ENCODE measurements at places on chromosomes 13 and 19.
A peak's percentile ranks its signal among the peaks of the same experiment; 100 is the strongest.

DNA sequence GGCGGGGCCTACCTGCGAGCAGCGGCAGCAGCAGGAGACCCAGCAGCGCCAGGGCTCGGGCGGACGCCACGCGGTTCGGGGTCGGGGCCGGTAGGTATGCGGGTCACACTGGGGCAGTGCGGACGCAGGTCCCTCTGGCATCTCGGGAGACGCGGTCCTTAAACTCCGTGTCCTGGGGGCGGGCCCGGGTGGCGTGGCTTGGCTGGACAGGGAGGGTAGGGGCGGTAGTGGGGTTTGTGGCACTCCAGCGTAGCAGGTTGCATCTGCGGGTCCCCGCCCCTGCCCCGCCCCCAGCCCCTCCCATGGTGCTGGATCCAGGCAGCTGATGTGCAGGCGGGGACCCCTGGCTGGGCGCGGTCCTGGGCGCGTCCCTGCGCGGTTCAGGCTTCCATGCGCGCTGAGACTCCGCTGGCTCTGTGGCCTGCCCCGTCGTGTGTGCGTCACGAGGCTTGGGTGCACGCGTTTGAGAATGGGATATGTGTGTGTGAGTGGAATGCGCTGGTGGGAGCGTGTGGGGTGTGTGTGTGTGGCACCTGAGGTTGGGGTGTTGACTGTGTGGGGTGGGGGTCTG lies 96.1 kb downstream of the WTIP start:
- DNase-seq, result no peak

DNA sequence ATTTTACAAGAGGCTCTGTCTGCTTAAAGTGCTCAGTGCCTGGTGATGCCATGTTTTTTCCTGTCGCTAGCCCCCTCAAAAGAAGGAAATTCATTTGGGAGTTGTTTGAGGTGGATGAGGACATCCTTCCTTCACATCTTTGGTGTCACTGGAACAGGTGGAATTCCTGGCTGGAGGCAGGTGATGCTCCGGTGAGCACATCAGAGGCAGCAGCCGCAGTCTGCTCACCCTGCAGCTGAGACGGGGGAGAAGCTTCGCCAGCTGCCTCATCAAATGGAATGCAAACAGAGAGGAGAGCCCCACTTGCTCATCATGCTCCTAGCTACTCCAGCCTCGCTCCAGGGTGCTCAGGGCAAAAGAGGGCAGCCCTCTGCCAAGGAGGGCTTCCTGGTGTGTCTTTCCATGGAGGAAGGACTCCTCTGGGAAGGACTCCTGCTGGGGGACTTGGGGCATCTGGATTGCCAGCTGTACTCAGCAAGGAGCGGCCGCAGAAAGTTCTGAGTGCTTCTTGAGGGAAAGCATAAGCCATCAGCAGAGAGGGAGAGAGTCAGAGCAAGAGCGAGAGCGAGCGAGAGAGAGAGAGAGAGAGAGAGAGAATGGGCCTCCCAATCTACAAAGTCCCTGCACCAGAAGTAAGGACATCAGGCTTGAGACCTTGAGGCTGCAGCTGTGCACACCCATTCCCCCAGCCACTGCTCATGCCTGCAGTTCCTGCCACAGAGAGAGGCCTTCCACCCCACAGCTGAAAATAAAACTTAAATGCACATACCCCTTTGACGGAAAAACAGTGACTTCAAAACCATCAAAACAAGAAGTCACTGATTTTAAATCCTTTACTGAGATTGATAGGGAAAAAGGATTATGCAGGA lies 74.3 kb upstream of the UBL3 start:
- DNase-seq, result peak; percentile 75

GRCh38 chr13:110236831-110237261 lies 70.1 kb downstream of the COL4A1 start:
- no peak for DNase-seq

GRCh38 chr19:53671663-53672062 lies 39.9 kb downstream of the DPRX start:
- no peak for DNase-seq

DNA sequence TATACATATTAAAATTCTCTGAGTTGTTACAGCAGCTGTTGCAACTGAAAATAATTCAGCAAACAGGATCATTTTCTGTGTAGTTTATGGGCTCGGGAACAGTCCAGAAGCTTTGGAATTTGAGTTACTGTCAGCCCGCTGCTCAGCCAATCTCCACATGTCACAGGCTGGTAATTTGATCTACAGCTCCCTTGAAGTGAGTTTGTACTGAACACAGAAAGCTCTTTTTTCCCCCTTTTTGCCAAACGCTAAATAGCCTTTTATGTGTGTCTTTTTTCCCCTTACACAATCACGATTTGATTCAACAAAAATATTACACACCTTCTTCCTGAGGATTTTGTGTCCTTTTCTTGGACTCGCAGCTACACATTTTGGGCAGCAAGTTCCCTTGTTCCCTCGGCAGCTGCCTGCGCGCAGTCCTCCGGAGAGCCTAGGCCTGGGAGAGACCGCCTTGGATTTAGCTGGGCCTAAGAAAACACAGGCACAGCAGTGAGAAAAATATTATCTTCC lies 371.4 kb downstream of the KCNRG start:
- peak; percentile 53 for DNase-seq
